ENCODE measurements at places on chromosomes 2 and 18. TPM values are rescaled to one million over a fixed set of nuclear protein-coding genes. Genes with fewer than 3 reads are reported as not detected.

NMS gene
- polyA plus RNA-seq, result not detected

ADCYAP1 gene
- polyA plus RNA-seq, result 36.3 TPM

IL36RN gene
- not detected for polyA plus RNA-seq

DSC2 gene
- polyA plus RNA-seq, result 2.7 TPM

REG3G gene
- 73.2 TPM for polyA plus RNA-seq

DQX1 gene
- polyA plus RNA-seq, result 0.07 TPM

ABCG5 gene
- not detected for polyA plus RNA-seq

OSBPL1A gene
- polyA plus RNA-seq, result 5.8 TPM

LGALSL gene
- polyA plus RNA-seq, result 8.6 TPM

SPHKAP gene
- not detected for polyA plus RNA-seq

SLC30A3 gene
- polyA plus RNA-seq, result 0.15 TPM

SRD5A2 gene
- not detected for polyA plus RNA-seq

SERPINB13 gene
- not detected for polyA plus RNA-seq

MDH1B gene
- 0.95 TPM for polyA plus RNA-seq

CNGA3 gene
- polyA plus RNA-seq, result 1.5 TPM

ANKRD62 gene
- 1.6 TPM for polyA plus RNA-seq

COL4A4 gene
- 1.3 TPM for polyA plus RNA-seq

SH2D6 gene
- polyA plus RNA-seq, result 28.1 TPM

GPR155 gene
- 2.5 TPM for polyA plus RNA-seq

ACOXL gene
- 0.75 TPM for polyA plus RNA-seq

IL37 gene
- polyA plus RNA-seq, result not detected

CRYGC gene
- polyA plus RNA-seq, result not detected

KCNJ13 gene
- not detected for polyA plus RNA-seq

TSPYL6 gene
- polyA plus RNA-seq, result not detected

LRP2 gene
- polyA plus RNA-seq, result not detected

CTNNA2 gene
- 0.57 TPM for polyA plus RNA-seq

G6PC2 gene
- polyA plus RNA-seq, result 262 TPM

IL18R1 gene
- polyA plus RNA-seq, result 1.3 TPM

SIX3 gene
- polyA plus RNA-seq, result 1.4 TPM

GCKR gene
- 1.5 TPM for polyA plus RNA-seq

C2orf80 gene
- not detected for polyA plus RNA-seq

All from pancreas (tissue), 10 donors.